RCC 7860 (cell line): ENCODE measurements at places on chromosomes 2 and 18.
A peak's percentile ranks its signal among the peaks of the same experiment; 100 is the strongest.

DNA sequence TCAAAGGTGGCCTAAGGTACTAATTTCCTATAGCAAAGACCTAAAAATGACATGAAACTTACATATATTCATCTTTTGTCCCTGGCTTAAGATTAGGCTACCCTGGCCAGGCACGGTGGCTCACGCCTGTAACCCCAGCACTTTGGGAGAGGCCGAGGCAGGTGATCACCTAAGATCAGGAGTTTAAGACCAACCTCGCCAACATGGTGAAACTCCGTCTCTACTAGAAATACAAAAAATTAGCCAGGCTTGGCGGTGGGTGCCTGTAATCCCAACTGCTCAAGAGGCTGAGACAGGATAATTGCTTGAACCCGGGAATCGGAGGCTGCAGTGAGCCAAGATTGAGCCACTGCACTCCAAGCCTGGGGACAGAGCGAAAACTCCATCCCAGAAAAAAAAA is 5.9 kb downstream of the SRSF7 start:
- no peak for DNase-seq

DNA sequence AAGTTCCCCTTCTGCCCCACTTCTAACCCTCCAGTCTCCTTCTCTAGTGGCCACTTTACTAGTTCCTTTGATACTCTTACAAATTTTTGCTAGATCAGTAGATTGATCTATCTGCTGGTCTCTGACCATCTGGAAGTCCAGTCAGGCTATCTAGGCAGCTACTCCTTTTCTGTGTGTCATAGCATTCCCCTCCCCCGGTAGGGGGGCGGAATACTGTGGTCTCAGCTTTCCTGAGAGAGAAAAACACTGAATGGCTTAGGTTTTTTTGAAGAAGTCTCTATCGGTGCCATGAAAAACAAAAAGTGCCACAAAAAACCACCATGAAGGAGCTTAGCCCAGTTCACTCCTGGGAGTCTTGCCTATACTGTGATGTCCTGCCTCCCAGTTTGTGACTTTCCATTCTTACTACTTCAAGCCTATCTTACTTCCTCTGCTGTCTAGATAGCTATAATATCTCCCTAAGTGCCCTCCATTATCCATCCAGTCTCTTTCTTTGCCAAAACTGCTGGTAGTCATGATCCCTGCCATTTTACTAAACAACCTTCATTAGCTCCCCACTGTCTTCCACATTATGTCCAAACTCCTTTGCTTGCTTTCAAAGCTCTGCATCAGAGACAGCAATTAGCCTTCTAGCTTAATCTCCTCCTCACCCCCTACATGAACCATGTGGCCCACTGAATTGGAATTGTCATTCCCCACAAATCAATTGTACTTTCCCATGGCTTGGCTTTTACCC is 29.9 kb downstream of the TPGS2 start:
- no peak for DNase-seq

DNA sequence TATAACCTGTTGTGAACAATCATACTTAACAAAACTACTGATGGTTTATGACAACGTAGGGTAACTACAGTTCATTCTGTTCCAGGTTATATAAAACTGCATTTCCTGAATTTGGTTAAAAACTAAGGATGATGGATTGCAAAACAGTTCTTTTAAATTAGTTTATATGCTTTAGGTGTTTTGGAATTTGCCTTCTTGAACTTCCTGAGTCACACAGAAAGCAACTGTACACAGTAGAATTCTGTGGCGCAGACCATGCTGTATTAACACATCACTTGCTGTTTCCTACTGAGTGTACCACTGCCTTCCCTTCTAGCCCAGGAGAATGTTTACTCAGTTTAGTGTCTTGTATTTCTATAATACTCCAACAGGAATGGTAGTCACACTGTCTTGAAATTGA is 19.4 kb downstream of the ITGB1BP1 start:
- DNase-seq: no peak

- no peak for DNase-seq
Observed at GRCh38 chr18:6649421-6650126, 79.9 kb upstream of the ARHGAP28 start.

DNA sequence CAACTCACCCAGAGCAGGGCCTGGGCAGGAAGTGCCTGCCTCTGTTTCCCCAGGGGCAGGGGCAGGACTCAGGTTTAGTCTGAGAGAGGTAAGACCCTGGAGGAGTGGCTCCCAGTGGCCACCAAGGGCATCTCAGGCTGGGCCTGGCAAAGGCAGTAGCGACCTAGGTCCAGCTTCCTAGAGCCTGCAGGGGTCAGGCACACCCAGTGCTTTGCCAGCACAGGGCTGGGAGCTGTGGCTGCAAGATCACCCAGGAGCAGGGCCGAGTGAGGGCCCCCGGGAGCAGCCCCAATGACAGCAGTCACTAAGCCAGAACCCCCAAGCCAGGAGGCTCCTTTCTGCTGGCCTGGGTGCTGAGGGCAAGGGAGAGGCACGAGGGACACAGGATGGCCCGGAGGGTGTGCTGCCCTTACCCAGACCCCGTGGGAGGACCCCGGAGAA is 8.8 kb upstream of the DUSP2 start:
- DNase-seq: no peak

- DNase-seq: no peak
Observed at GRCh38 chr2:105615305-105615704, 129.4 kb upstream of the NCK2 start.

DNA sequence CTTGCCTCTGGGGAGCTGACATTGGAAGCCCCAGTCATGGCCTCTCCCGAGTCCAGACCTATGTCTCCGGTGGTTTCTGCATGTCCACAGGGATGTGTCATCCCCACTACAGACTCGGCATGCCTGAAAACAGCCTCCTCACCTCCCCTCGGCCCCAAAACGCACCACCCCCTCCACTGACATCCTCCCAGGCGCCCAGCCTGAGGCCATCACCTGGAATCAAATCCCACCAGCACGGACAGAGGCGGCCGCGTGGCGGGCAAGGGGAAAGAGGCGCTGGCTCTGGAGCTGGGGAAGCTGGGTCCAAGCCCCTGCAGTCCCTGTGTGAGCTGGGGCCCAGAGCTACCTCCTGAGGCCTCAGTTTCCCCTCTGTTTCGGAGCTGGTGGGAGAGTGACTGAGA is 69.9 kb upstream of the SMAD7 start:
- peak; percentile 10 for DNase-seq

DNA sequence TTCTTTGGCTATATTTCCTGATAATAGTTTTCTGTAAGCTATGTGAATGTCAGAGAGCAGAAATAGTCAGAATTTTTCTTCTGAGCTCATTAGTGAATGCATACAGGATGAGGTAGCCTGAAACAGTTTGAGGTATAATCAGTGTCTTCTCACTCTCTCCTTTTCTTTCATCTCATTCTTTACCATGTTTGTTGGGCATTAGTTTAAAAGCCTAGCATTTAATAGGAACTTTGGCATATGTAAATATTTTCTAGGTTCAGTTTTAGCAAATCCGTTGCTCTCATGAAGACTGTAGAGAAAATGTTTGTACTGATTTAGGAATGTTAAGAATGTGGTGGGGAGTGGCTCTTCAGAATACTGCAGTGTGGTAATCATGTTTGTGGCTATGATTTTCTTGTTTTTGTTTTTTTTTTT is 119.4 kb downstream of the PARD3B start:
- peak; percentile 44 for DNase-seq

GRCh38 chr18:45106331-45106774 is 425.7 kb downstream of the SETBP1 start:
- no peak for DNase-seq

GRCh38 chr2:216792222-216793021 is 67.4 kb downstream of the TNP1 start:
- DNase-seq: peak; percentile 27
